ENCODE measurements at places on chromosomes 12 and 14.

DNA sequence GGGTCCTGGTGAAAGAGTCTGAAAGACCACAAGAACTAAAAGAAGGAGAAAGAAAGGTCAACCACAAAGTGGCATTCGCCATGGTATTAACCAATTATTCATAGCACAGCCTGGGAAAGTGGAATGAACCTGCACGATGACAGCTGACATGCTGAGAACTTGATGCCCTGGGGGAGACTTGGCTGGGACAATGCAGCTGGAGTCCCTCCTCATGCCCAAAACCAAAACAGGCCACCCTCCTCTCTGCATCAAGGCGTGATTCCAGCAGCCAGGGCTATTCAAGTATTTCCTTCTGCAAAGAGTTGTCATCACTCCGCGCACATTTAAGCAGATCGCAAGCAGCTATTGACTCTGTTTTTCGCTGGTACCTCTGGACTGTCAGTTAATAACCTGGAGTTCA, 167.1 kb upstream of the NOS1 start:
- DNase-seq, result no peak

- no peak for DNase-seq
These were observed 463.0 kb downstream of the AACS start for GRCh38 chr12:125528281-125528680.

DNA sequence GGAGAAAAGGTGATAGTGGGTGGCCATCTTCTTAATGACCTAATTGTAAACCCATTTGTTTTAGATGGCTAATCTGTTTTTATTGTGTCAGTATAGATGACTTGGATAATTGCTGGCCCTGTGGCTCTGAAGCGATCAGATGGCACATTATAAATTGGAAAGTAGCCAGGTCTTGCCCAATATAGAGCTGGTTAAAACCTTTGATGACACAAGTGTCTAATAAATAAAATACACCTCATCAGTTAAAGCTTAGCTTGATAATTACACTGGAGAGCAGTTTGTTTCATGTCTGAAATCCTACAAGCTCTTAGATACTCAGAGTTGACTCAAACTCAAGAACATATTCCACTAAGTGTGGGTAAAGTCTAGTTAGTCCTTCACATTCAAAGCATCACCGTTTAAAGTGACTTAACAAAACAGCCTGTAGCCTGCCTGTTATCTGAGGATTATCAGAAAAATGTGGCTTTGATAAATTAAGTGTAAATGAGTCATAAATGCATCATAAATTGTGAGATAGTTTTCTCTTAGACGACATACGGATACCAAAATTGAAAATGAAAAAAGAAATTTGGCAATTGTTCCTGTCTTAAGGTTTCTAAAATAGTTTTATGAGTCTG, 280.9 kb downstream of the LRIG3 start:
- DNase-seq, result no peak

GRCh38 chr12:84362552-84362897, 550.1 kb downstream of the SLC6A15 start:
- no peak for DNase-seq

GRCh38 chr12:69433653-69434052, 36.5 kb upstream of the FRS2 start:
- DNase-seq, result no peak

GRCh38 chr12:63919756-63920155, 75.3 kb downstream of the SRGAP1 start:
- no peak for DNase-seq

All from KBM-7 (cell line).